Vagina (tissue), 2 donors: ENCODE measurements at places on chromosomes 5 and 9. TPM values are rescaled to one million over a fixed set of nuclear protein-coding genes. Genes with fewer than 3 reads are reported as not detected.
A peak's percentile ranks its signal among the peaks of the same experiment; 100 is the strongest.

CCNJL gene
- 5.6 TPM for total RNA-seq

PCDHA3 gene
- total RNA-seq: 0.74 TPM

GRCh38 chr5:133396187-133396741, 216.1 kb downstream of the FSTL4 start:
- H3K36me3 ChIP-seq: no peaks in the 10 kb centered on the region
- no peaks in the 10 kb centered on the region for H3K27me3 ChIP-seq
- no peaks in the 10 kb centered on the region for H3K4me1 ChIP-seq
- no peak overlapping the region for H3K27ac ChIP-seq
- DNase-seq: peak; percentile 77

- H3K4me1 ChIP-seq: peaks cover 38% of the 10 kb centered on the region
- H3K4me3 ChIP-seq: peak overlapping the region; percentile 91
- no peak for DNase-seq
- H3K27me3 ChIP-seq: no peaks in the 10 kb centered on the region
- H3K27ac ChIP-seq: peak overlapping the region; percentile 24
- H3K36me3 ChIP-seq: no peaks in the 10 kb centered on the region
These were observed 1.8 kb downstream of the ZBTB34 start for GRCh38 chr9:126862104-126862761.

DNA sequence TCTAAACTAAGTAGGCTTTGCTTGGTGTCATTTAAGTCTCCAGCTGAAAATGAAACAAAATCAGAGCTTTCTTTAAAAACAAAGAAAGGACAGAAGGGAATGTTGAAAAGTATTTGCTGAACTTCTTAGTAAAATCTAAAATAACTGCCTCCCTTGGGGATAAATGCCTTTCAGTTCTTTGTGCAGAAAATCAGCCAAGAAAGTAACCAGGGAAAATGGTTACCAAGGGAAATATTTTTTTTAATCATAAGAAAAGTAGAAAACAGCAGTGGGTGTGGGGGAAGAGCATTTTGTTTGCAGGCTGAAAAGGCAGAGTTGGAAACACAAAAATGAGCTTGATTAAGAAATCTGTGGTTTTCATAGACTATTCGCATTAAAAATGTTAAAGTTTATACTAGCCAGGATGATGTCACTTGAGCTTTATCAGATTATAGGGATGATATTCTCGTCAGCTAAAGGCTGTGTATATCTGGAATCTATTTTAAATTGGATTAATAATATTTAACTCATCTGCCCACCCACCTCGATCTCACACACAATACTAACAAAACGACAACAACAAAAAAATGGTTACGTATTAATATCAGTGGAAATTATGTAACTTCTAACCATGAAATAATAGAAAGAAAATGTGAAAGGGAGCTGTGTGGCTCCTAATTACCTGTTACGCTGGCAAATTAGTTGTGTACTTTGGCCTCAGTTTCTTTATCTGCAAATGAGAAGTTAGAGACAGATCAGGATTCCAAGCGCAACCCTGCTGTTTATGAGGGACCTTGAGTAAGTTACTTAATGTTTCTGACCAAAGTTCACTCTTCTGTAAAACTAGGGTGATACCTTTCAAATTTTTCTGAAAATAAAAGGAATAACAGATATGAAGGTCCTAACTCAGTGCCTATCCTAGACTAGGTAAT, at the start of gene ECM2:
TSS of gene ECM2 (minus strand) at position 51 of the 911 bp plus-strand sequence. CDS start 13,124 bp downstream, outside the sequence.
- DNase-seq: no peak
- peak within 1 kb of the TSS; percentile 20 for H3K4me3 ChIP-seq
- H3K4me1 ChIP-seq: peaks cover 9% of the 10 kb centered on the region
- no peaks in the 10 kb centered on the region for H3K27me3 ChIP-seq
- H3K36me3 ChIP-seq: no peaks in the 10 kb centered on the region

- no peak overlapping the region for H3K27ac ChIP-seq
- no peaks in the 10 kb centered on the region for H3K27me3 ChIP-seq
- no peak for DNase-seq
- H3K4me3 ChIP-seq: no peak overlapping the region
These were observed 752.9 kb upstream of the SEMA6A start for GRCh38 chr5:117327511-117327910.
